Stimulated activated CD4-positive, alpha-beta T cell treated with anti-CD3 and anti-CD28 coated beads, Interleukin-12 subunit alpha, Interleukin-12 subunit beta, amount 100 ng/mL, for 24 hours (primary cell): ENCODE measurements at places on chromosomes 3 and 15.

DNA sequence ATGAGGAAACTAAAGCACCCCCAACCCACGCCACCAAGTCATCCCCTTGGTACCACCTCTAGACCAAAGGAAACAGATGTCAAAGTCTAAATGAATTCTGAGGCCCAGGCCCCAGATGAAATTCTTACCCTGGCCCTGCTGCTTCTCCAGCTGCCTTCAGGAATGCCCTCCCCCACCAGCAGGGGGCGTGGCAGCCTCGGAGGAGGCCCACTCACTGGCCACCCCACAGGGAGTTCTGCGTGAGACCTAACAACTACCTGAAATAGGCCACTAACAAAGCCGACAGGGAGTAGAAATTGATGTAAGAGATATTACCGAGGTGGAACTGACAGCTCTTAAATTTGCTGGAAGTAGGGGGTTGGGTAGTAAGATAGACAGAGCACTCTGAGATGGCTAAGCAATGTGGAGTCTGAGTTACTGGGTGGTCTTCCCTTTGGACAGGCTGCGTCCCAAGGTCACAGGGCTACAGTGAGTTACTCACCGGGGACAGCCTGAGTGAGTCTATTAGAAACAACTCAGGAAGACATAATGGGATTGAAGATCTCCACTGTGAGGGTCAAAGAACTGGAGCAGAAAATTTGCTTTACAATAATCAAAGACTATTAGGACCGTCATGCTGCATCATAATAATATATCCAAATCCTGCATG is 240.7 kb downstream of the SHOX2 start:
- DNase-seq, result peak; percentile 24

GRCh38 chr3:105829229-105829628 is 39.6 kb downstream of the CBLB start:
- DNase-seq, result no peak

GRCh38 chr3:101970905-101971304 is 121.6 kb downstream of the NFKBIZ start:
- DNase-seq, result no peak

- no peak for DNase-seq
Measured at GRCh38 chr15:32099097-32099785, 68.9 kb downstream of the CHRNA7 start.

GRCh38 chr3:124582196-124582595 is 148.1 kb upstream of the UMPS start:
- DNase-seq, result no peak

GRCh38 chr3:43919029-43919428 is 228.3 kb downstream of the ABHD5 start:
- no peak for DNase-seq

GRCh38 chr3:140206196-140207040 is 271.4 kb downstream of the CLSTN2 start:
- DNase-seq, result no peak

- no peak for DNase-seq
Measured at GRCh38 chr3:133387341-133387740, 12.5 kb upstream of the BFSP2 start.

DNA sequence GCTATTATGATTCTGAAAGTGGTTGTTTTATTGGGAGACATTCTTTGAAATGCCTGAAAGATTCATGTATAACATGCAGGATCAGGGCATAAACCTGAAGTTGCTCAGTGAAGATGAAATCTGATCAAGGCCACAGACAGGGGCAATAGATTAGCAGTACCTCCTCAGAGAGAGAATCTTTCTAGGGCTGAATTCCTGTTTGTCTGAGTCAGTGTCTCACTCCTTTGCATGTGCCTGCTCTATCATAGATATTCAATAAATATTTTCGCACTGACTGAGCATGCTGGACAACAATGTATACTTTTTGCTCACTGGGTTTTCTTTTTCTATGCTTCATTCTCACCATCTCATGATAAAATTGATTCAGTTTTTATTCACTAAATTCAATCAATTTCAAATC is 49.8 kb upstream of the PFN2 start:
- no peak for DNase-seq

DNA sequence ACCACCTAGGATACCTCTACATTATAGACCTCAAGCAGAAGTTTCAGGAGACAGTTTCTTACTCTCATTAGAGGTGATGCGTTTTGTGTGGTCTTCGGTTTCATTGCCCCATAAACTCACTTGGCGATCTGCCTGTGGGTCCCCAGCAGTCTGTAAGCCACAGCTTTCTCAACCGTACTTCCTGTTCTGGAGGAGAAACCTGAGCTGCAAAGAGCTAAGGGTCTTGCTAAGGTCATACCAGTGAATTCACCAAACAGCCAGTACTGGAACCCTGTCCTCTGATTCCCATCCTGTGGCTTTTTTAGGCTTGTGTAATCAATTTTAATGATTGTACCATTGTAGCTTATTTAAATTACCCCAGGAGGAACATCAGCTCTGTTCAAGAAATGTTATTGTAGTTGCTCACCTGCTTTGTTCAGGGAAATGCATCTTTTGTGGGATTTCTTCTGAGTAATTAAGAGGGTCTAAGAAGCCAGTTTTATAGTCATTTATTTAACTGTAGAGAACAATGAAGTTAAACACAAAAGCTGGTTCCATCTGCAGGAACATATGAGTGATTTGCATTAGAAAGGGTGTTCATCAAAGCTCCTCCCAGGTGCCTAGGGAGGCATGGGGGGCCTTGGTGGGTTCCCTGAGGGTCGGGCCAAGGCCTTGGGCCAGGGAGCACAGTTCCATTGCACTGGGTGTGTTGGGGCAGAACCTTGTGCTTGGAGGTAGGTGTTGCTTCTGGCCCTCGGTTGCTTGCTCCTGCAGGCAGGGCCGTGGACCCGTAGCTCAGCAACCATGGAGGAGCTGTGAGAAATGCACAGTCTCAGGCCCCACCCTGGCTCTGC is 69.6 kb downstream of the APBA2 start:
- no peak for DNase-seq

DNA sequence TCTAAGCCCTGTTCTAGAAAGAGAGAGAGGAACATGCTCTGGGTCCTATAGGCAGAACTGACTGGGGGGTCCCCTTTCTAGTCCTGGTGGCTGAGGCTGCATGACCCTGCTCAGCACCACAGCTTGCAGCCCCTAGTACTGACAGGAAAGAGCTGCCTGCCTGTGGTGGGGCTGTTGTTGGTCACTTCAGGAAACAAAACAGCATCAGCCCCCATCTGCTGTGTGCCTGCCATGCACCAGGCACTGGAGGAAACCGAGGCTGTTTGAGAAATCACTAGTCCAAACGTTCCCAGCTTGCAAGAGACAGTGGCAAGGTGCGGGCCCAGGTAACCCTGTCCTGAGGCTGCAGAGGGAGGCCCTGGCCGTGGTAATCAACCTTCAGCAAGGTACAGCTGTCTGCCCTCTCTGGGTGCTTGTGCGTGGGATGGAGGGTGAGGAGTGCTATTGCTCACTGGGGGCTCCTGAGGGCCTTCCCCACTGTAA is 90.6 kb downstream of the IQSEC1 start:
- no peak for DNase-seq

DNA sequence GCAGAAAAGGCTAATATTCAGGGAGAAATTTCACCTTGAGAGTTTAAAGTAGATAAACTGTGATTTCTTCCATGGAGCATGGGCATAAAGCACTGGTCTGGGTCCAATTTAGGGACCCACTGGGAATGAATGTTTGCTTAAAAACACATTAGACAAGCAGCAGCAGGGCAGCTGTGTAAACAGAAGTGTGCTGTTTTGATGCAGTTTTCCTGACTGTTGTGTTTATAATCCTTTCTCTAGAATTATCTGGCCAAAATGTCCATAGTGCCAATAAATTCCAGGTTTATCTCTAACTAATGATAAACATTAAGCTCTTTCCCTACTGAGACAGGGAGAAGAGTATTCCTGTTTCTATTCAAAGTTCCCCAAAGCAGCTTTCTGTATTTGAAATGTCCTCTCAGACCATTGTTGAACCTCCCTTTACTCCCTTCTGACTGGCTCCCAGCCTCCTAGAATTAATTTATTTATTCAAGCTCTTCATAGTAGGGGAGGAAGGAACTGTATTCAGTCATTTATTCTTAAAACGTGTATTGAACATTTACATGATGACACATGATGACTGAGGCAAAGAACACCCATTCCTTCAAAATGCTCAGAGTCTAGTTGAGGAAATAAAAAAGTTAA is 7.0 kb upstream of the TM4SF18 start:
- DNase-seq, result no peak

GRCh38 chr15:98953000-98953787 is 54.4 kb downstream of the PGPEP1L start:
- no peak for DNase-seq

DNA sequence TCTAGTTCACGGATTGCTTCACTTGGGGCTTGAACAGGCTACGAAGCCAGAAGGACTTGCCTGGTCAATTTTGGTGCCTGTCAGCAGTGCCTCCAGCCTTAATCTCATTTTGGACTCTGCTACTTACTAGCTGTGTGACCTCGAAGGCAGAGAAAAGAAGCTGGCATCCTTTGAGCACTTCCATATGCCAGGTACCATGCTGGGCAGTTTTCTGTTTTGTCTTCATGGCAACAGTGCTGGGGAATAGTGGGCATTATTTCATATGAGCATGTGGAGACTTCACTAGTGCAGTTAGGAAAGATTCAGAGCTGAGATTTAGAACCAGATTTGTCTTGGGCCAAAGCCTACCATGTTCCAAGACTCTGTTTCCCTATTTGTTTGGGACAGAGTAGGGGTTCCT is 92.2 kb downstream of the LRTM1 start:
- DNase-seq, result no peak

DNA sequence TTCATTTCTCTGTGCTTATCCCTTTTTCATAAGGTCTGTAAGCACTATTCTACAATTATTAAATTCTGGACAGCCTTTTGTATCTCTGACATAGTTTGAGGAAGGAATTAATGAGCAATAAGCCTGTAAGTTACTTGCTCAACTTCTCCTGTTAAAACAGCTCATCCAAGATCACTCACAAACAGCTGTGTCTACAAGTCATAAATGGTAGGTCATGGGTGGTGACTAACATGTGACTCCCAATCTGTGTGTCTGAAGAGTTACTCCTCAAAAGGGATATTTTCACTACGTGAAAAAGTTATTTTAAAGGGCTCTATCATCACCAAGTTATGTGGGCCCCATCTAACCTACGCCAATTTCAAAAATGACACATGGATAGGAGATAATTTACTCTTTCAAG is 145.2 kb upstream of the CBLB start:
- no peak for DNase-seq

GRCh38 chr3:197019021-197019420 is 10.6 kb downstream of the MELTF start:
- DNase-seq, result no peak

DNA sequence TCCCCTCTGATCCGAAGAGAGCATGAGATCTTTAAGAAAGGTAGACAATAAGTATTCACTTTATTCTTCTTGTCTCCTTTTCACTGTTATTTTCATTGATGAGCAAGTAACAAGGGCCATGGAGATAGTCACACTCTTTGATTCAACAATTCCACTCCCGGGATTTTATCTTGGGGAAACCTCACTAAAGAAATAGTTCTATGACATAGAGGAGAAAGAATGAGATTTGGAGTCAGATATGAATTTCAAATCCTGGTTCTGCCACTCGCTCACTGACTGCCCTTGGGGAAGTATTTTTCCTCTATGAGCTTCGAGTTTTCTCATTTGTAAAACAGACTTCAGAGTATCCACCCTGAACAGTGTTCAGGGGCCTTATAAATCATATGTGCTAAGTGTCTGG is 514.6 kb downstream of the NLGN1 start:
- DNase-seq, result no peak

DNA sequence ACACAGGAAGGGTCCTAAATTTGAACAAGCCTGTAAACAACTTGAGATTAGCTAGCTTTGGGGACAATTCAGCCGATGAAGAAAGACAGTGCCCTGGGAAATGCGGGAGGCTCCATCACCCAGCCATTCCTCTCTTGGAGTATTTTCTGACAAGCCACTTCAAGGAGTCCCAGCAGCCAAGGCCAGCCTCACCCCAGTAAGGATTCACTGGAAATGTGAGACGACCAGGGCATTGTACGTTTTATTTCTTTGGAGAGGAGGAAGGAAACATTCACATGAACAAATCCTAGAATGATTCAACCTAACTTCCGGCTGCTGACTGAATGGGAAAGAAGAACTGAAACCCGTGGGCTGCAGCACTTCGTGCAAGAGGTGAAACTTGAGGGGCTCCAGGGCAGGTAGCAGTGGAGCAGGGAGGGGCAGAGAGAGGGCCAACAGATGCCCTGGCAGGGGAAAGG is 116.4 kb upstream of the ARHGEF3 start:
- peak; percentile 59 for DNase-seq

DNA sequence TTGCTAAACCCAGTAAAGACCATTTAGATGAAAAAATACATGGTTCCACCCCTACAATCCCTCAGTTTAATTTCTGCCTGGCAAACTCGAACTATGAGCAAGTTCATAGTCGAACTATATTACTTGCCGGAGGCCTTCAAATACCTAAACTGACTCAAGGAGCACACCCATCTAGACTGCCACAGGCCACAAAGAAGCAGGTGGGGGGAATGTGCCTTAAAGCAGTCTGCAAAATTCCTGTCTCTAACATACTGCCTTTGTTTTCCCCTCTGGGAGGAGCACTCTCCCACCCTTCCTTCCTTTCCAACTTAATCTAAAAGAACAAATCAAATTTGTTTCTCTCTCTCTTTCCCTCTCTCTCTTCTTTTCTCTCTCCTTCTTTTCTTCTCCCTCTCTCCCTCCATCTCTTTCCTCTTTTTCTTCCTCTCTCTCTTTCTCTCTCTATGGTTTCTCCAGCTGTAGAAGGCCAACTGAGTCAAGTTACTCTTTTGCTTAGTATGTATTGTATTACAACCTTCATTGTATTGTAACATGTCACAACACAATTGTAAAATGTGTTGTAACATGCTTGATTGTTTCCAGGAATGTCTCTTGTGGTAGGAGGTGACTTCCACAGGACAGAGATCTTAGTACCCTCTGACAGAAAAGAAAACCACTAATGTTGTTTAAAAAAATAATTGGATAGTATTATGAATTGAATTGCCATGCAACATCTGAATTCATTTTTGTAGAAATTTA is 496.3 kb downstream of the ROBO2 start:
- no peak for DNase-seq

DNA sequence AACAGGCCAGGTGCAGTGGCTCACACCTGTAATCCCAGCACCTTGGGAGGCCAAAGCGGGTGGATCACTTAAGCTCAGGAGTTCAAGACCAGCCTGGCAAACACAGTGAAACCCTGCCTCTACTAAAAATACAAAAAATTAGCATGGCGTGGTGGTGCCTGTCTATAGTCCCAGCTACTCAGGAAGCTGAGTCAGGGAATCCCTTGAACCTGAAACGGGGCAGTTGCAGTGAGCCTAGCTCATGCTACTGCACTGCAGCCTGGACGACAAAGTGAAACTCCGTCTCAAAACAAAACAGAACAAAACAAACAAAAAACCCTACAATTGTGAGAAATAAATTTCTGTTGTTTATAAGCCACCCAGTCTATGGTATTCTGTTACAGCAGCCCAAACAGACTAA is 94.7 kb downstream of the PIK3CB start:
- no peak for DNase-seq

- DNase-seq, result no peak
Measured at GRCh38 chr3:13214847-13215472, 141.7 kb upstream of the IQSEC1 start.
